ENCODE measurements at places on chromosomes 3 and 15.
A peak's percentile ranks its signal among the peaks of the same experiment; 100 is the strongest.

DNA sequence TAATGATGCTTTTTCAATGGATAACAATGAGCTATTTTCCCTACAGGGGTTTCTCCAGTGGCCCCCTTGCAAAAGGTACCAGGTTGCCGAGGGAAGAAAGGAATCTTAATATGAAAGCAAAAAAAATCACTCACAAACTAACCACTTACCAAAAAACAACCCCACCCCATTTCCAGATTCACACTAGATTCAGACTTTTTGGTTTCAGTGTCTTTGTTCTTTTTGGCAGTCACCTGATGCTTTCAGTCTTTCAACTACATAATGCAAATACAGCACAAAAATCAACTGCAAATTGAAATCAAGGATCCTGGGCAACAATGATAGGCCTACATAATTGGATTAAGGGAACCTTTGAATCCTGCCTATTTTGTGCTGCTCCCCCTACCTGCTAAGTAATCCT lies 71.1 kb upstream of the RAP2B start:
- no peak for DNase-seq

- DNase-seq, result no peak
Measured at GRCh38 chr3:170961616-170962400, 53.4 kb upstream of the EIF5A2 start.

DNA sequence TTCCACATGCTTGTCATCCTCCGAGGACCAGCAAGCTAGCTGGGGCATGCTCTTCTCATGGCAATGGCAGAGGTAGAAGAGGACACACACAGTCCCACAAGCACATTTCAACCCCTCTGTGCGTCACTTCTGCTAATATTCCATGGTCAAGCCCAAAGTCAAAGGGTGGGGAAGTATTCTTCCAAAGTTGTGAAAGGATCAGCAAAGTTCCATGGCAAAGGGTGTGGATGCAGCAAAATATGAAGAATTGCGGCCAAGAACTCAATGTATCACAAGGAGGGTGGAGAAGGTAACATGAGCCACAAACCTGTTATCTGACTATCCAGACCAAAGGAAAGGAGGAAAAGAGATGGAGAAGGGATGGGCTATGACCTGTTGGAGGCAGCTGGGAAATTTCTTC lies 71.2 kb upstream of the SNRK start:
- DNase-seq, result no peak

GRCh38 chr15:85504749-85505676 lies 124.6 kb downstream of the AKAP13 start:
- DNase-seq, result no peak

DNA sequence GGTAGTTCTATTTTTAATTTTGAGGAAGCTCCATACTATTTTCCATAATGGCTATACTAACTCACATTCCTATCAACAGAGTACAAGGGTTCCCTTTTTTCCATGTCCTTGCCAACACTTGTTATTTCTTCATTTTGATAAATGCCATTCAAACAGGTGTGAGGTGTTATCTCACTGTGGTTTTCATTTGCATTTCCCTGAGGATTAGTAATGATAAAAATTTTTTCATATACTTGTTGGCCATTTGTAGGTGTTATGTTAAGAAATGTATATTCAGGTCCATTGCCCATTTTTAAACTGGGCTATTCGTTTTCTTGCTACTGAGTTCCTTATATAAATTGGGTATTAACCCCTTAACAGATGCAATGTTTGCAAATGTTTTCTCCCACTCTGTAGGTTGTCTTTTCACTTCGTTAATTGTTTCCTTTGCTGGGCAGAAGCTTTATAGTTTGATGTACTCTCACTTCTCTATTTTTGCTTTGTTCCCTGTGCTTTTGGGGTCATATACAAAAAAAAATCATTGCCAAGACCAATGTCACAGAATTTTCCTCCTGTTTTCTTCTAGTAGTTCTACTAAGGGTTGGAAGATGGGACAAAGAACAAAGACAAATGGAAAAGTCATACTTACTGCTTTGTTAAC lies 11.0 kb upstream of the VPS39 start:
- no peak for DNase-seq

- peak; percentile 55 for DNase-seq
Measured at GRCh38 chr15:31365655-31366127, 39.1 kb downstream of the KLF13 start.

GRCh38 chr3:55169608-55170072 lies 241.8 kb upstream of the LRTM1 start:
- no peak for DNase-seq

- DNase-seq, result no peak
Measured at GRCh38 chr3:176041812-176042211, 1155.5 kb downstream of the TBL1XR1 start.

DNA sequence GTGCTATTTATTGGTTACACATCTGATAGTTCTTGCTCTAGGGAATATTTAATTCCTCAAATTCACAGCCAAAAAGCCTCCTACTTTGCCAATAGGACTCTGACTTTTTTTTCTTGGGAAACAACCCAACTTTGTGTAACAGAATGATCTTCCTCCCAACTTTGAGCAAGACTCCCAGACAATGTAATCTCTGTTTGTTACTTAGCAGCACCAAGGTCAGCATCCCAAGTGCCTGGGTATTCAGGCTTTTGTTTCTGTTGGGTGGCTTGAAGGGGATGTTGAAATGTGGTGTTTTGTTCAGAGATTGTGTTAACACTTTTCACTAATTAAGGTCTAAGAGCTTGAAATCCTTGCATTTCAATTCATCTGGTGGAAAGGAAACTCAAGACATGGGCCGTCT lies 115.8 kb downstream of the ADAMTS9 start:
- DNase-seq, result no peak

GRCh38 chr15:96992817-96993216 lies 662.3 kb downstream of the NR2F2 start:
- no peak for DNase-seq

GRCh38 chr3:31639828-31640227 lies 107.1 kb downstream of the STT3B start:
- no peak for DNase-seq

DNA sequence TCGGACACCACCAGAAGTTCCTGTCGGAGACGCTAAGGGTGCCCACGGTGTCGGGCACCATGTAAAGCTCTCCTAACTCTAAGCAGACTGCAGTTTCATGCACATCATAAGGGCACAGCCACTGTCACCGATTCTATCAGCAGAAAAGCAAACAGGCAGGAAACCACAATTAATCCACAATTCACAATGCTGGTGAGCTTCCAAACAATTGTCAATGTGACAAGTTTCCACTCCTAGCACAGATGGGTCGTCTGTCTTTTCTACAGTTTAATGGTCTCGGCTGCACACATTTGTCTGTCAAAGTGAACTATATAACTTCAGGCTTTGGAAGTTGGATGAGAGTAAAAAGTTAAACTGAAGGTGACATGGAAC lies 8.8 kb upstream of the OCA2 start:
- no peak for DNase-seq

GRCh38 chr15:69954666-69955065 lies 143.1 kb downstream of the TLE3 start:
- no peak for DNase-seq

- DNase-seq, result no peak
Measured at GRCh38 chr3:64848822-64849221, 161.0 kb upstream of the ADAMTS9 start.

DNA sequence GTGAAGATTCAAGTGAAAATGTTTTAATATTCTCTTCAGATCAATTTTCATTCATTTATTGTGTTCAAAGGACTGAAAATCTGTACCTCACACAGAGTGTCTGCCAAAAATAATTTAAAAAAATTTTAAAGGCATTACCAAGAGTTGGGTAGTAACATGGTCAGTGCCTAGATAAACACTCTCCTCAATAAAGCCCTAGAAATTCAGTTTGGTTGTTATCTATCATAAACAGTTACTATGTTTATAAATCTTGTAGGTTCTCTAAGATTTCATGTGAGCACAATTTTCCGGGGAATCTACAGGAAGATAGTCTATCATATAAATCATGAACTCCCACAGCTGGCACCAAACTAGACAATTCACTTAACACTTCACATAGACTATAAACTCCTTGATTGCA lies 128.6 kb downstream of the GSK3B start:
- DNase-seq, result no peak

- no peak for DNase-seq
Measured at GRCh38 chr3:33613041-33613440, 105.0 kb downstream of the CLASP2 start.

GRCh38 chr3:120470870-120471269 lies 20.1 kb upstream of the FSTL1 start:
- DNase-seq, result no peak

GRCh38 chr3:146160321-146160963 lies 542 bp downstream of the PLOD2 start:
- DNase-seq, result no peak

DNA sequence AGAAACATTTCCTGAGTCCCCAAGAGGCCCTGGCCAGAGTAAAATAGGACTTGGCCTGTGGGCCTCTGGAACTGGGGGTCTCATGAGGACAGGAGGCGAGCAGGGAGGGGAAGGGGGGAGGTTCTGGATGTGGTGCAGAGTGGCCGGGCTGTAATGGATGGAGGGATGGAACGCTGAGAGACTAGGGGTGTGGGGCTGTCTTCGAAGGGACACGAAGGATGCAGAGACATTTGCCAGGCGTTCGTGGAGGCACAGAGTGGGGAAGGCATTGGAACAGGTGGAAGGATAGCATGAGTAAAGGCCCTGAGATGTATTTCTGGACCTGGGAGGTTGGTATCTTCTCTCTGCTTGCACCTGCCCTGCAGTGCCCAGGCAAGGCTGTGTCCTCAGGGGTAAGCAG lies 2.1 kb upstream of the LCTL start:
- no peak for DNase-seq

DNA sequence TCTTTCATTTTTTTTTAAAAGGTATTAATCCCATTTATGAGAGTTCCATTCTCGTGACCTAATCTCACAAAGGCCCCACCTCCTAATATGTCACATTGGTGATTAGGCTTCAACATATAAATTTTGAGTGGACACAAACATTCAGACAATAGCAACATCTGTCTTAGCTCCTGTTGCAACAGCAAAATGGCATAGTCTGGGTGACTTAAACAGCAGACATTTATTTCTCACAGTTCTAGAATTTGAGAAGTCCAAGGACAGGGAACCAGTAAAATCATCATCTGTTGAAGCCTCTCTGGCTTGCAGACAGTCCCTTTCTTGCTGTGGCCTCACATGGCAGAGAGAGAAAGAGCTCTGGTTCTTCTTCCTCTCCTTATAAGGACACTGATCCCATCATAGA lies 3.2 kb upstream of the PLSCR2 start:
- DNase-seq, result no peak

GRCh38 chr3:16897254-16897926 lies 12.6 kb downstream of the PLCL2 start:
- DNase-seq, result no peak

DNA sequence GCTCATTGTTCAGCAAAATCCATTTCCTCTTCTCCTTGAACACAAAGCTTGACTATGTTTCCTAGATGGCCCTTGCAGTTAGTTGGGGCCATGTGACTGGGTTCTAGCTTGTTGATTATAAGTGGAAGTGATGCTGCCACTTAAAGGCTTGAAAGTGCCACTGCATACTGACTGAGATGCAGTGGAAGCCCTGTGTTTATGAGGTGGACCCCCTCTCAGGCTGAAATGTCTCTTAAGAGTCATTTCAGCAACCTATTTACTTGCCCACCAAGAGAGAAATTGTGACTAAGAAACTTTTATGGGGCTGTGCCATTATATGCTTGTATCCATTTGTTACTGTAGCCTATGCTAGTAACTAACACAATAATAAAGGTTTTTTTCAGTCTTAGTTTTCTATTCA lies 8.4 kb upstream of the ANP32A start:
- DNase-seq, result no peak

DNA sequence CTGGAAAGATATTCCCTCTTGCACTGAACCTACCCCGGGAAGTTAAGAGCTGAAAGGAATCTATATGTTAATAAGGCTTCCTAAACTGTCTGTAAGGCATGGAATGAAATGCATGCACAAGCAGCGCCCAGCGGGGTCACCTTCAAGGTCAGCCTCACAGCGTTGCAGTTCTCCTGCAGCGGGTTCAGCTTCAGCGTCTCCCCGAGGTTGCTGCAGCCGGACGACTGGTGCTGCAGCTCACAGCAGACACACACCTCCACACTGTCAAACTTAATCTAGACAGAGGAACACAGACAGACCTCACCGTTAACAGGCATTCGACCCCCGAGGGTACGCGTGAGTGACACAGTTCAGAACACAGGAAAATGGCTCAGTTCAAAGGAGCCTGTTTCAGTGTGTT lies 73.3 kb downstream of the NSMCE3 start:
- DNase-seq, result no peak

DNA sequence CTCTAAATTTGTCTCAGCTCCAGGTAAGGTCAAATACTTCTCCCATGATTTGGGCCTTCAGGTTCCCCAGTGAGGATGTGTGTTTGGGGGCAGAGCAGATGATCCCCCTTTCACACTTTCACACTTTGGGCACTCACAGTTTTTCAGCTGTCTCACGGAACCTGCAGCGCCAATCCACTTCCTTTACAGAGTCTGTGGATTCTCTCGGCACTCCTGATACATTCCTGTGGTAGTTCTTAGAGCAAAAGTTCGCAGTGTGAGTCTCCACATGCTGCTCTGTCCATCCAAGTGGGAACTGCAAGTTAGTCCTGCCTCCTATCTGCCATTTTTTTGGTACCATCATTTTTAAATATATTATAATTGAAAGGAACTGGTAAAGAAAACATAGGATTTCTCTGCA lies 20.2 kb upstream of the CPOX start:
- DNase-seq, result no peak

DNA sequence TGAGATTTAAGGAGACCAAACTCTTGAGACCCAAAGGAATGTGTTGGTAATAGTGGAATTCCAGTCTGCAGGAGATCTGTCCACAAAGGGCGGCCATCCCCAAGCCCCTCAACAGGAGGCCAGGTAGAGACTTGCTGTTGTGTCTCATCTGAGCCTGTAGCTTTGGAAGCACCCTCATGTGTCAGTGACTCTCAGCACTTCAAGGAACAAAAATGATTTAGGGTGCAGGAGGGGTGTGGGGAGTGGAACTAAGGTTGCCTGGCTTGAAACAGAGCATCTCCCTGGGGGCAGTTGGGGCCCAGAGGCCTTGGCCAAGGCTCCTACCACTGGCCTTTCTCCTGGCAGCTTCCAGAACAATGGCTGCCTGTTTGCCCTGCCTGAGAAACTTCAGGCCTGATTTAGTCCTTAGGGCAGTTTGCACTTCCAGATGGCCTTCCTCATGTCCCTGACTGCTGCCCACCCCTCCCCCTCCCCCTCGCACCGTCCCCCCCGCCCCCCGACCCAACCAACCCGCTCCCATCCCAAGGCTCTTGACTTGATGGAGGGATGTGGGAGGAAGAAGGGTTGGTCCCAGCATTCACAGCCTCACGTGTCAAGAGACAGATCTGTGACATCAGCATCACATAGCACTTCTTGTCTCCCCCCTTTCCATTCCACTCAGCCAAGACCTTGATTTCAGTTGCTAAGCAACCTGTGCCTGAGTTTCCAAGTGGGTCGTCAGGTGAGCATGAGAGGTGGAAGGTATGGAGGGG lies 77.1 kb downstream of the CORO2B start:
- DNase-seq, result no peak

- DNase-seq, result no peak
Measured at GRCh38 chr3:53859178-53859577, 12.8 kb downstream of the IL17RB start.

- DNase-seq, result no peak
Measured at GRCh38 chr15:95520922-95521321, 809.6 kb upstream of the NR2F2 start.

Data from stimulated activated CD8-positive, alpha-beta memory T cell treated with anti-CD3 and anti-CD28 coated beads, Interleukin-12 subunit alpha, Interleukin-12 subunit beta, amount 100 ng/mL, for 4 hours (primary cell).